ENCODE measurements at places on chromosomes 16 and 17. TPM values are rescaled to one million over a fixed set of nuclear protein-coding genes. Genes with fewer than 3 reads are reported as not detected.

Gene SLC47A1
- not detected for total RNA-seq

Gene ATP1B2
- not detected for total RNA-seq

Gene CD300E
- total RNA-seq, result not detected

Gene TK1
- total RNA-seq, result 45.9 TPM

Gene JPH3
- not detected for total RNA-seq

Gene MMP28
- 1.3 TPM for total RNA-seq

Gene TVP23A
- total RNA-seq, result not detected

Gene OR3A3
- not detected for total RNA-seq

Measured in smooth muscle cell of the umbilical artery (primary cell).